Right ventricle myocardium superior (tissue), 1 donor: ENCODE measurements at places on chromosomes 3 and 15.

DNA sequence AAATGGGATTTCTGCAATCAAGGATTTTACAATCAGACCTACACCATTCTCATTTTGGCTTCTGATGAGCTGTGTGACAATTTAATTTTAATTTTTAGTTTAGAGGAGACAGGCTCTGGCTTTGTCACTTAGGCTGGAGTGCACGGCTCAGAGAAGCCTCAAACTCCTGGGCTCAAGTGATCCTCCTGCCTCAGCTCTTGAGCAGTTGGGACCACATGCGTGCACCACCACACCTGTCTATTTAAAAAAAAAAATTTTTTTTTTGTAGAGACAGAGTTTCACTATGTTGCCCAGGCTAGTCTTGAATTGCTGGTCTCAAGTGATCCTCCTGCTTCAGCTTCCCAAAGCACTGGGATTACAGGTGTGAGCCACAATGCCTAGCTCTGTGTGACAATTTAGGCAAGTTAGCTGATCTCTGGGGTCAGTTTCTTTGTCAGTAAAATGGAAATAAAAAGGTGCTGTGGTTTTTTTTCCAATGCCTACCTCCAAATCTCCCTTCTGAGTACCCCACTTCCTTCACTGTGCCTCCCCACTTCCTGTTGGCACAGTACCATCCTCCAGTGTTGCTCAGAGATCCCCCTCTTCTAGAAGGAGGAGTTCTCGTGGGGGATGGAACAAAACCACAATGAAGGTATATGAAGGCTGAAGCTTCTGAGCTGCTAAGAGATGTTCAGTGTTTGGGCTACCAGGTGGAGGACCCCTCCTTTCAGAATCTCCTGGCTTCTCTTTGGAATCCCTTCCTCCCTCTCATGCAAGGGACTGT is 54.1 kb upstream of the GSK3B start:
- no peak for DNase-seq

- DNase-seq, result no peak
These were observed 651.7 kb downstream of the FHIT start for GRCh38 chr3:60599586-60599985.

DNA sequence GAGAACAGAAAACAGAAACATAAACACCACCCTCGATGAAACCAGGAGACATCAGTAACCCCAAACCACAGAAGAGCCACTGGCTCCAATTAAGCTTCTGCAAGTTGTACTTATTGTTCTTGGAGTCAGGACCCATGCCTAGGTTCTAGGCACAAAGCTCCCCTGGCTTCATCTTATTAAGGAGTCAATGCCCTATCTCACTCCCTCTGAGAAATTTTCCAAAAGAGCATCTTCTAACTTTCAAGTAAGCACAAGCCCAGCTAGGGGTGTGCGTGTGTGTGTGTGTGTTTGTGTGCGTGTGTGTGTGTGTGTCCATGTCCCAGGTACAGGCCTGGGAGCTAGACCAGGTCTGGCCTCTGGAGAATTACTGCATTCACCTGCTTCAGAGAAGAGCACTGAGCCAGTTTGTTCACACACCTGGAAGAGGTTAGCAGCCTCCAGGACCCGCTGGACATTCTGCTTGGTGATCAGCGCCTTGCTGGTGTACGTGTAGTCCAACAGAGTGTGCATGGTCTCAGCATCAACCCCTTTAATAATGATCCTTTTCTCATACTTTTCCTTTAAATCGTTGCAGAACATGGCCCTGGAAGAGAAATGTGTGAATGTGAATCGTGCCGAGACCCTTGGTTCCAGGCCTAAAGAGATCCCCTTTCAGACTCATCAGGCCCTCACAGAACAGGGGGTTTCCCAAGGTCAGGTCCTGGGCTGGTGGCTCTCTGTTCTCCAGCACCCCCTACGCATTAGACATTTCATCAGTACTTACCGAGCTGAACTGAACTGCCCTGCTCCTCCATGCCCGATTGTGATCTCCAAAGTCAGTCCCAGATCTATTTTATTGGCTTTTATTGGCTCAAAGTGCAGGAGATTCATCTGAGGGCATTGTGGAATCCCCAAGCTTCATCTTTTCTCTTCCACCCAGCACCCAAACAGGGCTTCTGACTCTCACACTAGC is 27.8 kb downstream of the KLHL6 start:
- DNase-seq, result no peak

GRCh38 chr3:186782542-186783057 is 777 bp upstream of the EIF4A2 start:
- DNase-seq, result no peak

GRCh38 chr15:80265021-80265420 is 13.0 kb upstream of the CTXND1 start:
- no peak for DNase-seq

GRCh38 chr3:144496141-144496835 is 524.7 kb downstream of the DIPK2A start:
- no peak for DNase-seq

DNA sequence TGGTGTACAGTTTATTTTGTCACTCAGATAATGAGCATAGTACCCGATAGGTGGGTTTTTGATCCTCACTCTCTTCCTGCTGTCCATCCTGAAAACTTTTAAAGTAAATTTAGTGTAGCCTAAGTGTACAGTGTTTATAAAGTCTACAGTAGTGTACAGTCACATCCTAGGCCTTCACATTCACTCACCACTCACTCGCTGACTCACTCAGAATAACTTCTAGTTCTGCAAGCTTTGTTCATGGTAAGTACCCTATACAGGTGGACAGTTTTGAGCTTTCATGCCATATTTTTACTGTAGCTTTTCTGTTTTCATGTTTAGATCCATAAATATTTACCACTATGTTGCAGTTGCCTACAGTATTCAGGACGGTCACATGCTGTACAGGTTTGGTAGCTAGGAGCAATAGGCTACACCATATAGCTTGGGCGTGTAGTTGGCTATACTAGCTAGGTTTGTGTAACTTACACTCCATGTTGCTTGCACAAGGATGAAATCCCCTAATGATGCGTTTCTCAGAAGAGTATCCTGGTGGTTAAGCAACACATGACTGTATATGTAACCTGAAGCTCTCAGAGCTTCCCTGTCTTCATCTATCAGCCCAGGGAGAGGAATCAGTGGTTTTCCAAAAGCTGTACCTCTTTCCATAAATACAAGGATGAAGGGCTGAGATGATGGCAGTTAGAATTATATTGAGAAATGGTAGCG is 87.6 kb upstream of the SLC25A26 start:
- no peak for DNase-seq

- no peak for DNase-seq
These were observed 161.4 kb upstream of the IQSEC1 start for GRCh38 chr3:13234666-13235065.

DNA sequence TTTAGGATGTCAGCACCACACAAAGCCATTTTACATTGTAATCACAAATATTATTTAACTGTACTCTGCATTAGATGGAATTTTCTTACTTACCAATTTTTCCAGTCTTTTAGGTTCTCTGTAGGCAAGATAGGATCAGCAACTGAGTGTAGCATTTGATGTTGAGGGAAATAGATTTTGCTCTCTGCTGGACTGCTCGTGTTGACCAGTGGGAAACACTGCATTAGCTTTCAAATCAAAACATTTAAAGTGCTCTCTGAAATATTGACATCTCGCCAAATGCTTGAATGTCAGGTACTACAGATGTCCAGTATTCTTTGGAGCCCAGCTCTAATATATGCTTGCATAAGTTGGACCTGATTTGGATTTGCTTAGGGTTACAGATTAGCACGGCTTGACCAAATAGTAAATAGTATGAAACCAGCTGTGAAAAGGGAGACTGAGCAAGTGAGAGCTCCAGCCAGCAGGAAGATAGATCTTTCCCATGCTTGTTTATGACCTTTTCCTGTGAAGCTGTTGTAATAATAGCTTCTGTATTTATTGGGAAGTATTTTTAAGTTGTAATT is 29.5 kb downstream of the P2RY14 start:
- no peak for DNase-seq

GRCh38 chr3:128481438-128481942 is 11.5 kb downstream of the GATA2 start:
- peak; percentile 83 for DNase-seq

DNA sequence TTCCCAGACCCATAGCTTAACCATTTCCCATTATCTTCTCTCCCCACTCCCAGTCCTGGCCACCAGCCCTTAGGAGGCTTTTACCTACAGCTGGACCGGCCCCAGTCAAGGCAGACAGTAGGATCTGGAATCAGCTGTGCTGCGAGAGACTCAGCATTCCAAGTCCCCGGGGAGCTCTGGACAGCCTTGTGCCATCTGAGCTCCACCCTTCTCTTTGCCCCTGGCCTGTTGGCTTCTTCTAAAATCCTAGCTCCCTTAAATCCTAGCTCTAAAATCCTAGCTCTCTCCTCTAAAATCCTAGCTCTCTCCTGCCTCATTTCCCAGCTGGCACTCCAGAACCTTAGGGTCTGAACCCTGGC is 21.3 kb downstream of the MEGF11 start:
- DNase-seq, result no peak

DNA sequence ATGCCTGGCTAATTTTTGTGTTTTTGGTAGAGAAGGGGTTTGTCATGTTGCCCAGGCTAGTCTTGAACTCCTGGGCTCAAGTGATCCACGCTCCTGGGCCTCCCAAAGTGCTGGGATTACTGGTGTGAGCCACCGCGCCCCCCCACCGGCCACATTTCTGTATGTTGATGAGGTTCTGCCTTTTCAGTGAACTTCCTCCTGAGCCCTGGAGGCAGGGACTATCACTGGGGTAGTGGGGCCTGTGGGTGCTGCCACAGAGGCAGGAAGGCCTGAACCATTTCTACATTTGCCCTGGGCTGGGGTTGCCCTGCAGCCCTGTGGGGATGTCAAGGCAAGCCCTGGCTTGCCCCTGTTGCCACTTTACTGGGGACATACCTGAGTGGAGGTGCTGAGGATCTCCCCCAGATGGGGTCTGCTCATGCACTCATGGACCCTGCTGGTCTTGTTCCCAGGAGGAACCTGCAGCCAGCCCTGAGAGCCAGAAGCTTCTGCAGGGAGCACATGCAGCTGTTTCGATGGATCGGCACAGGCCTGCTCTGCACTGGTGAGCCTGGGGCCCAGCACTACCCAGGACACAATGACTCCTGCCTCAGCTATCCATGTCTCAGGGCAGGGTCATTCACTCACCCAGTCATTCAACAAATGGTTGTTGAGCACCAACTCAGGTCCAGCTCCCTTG is 5.7 kb downstream of the SLC28A1 start:
- DNase-seq, result no peak

DNA sequence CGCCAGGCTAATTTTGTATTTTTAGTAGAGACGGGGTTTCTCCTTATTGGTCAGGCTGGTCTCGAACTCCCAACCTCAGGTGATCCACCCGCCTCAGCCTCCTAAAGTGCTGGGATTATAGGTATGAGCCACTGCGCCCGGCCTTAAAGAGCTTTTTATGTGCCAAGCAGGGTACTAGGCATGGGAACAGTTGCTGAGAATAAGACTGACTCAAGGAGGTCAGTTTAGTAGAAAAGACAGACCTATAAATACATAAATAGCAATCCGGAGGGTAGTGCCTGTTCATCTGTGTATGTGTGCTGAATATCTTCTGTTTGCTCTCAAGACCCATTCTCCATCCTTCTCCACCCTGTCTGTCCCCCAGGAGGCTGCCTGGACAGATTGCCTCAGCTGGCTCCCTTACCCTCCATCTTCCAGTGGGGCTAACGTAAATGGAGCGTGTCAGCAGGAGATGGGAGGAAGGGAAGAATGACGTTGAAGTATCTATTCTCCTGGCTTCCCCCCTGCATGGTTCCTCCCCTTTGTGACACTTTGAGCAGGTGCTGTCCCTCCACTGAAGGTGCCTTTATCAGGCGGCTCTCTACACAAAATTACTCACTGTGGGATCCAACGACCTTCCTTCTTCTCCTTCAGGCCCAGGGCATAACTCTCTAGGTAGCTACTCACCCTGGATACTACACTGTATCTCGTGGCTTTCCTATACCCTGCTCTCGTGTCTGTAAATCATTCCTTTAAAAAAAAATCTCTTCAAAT is 31.1 kb downstream of the FBXO40 start:
- no peak for DNase-seq

- DNase-seq, result no peak
These were observed 160.7 kb downstream of the MEX3B start for GRCh38 chr15:81885135-81885534.

DNA sequence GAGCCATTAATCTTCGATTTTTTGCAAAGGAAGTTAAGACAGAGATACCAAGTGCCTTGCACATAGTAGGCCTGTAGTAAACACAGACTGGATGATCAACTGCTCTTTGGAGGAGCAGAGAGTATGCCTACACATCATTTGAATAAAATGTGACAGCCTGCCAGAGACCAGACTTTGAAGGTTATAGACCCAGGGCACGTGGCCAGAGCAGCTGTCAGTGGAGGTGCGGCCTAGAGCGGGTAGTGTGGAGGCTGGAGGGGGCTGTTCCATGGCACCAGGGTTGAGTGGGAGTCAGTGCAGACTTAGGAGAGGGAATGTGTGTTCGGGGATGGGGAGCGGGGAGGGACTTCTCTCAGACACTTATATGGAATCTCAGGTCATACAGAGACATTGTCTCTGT is 80.8 kb downstream of the SMAD3 start:
- peak; percentile 67 for DNase-seq

DNA sequence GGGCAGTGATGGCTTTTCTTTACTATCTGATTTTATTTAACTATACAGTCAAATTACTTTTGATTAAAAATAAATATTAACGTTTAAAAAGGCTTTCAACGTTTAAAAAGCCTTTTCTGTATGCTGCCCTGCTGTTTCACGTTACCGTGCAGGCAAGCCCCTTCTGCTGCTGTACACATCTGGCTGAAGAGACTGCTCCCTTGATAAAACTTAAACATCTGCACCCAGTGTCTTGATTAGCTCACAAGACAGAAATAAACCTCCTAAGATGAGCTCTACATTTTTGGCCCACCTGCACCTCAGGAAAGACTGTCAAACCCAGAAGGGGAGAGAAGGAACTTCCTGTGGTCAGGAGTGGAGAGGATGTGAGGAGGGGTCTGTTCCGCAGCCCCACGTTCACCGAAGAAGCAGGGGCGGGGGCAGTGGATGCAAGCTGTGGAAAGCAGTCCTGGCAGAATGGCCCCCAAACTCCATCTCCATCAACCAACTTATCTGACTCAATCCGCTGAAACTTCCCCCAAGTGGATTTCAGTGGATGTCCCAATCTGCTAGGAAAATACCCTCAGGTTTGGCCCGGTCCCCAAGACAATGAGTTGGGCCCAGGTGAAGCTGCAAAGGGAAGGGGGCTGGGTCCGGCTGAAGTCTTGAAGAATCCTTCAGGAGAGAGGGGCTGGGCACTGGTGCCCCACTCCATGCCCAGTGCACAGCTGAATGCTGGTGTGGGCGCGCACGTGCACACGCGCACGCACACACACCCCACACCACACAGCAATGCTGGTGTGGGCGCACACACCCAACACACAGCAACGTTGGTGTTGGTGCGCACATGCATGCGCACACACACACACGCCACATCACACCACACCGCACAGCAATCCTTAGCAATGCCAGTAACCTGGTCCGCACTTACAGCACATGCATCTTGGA is 88.6 kb downstream of the LRIG1 start:
- no peak for DNase-seq

- DNase-seq, result no peak
These were observed 88.1 kb downstream of the MBNL1 start for GRCh38 chr3:152356870-152357276.
